T1000 (cell line): ENCODE measurements at places on chromosomes 6 and 20.
A peak's percentile ranks its signal among the peaks of the same experiment; 100 is the strongest.

GRCh38 chr6:7802662-7803061 is 76.8 kb downstream of the BMP6 start:
- no peak for DNase-seq

DNA sequence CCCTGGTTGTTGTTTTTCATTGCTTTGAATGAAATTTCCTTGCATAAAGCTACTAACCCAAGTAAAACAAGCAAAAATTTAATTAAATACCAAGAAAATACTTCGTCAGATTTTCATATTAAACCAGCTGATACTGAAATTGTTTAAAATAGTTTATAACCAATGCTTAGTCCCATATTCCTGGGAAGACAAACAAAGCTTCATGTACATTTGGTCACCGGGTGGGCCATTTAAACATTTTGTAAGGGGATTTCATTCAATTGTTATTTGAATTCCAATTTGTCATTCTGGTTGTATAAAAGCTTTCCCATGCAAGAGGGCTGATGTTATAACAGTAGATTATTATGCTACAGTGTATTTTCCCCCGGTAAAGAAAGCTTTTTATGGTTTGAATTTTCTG is 578 bp upstream of the RBBP9 start:
- DNase-seq = no peak

DNA sequence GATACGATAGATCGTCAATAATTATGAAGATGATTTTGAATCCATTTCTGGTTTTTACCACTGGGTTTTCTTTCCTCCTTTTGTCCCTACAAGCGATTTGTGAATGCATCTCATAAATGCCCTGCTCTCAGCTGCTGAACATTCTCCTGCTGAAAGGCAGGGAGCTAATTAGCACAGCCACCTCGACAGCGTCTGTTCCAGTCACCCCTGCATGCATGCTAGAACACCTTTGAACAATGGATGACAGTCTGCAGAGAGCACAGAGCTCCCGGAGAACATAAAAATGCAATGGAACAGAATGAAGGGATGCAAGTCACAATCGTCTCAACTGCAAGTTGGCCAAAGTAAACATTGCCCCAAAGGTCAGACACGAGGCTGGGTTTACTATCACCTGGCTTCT is 105.8 kb downstream of the SLC35B3 start:
- no peak for DNase-seq

- no peak for DNase-seq
Measured at GRCh38 chr6:15232836-15233510, 12.9 kb upstream of the JARID2 start.

- DNase-seq = no peak
Measured at GRCh38 chr6:101762851-101763250, 369.3 kb downstream of the GRIK2 start.

DNA sequence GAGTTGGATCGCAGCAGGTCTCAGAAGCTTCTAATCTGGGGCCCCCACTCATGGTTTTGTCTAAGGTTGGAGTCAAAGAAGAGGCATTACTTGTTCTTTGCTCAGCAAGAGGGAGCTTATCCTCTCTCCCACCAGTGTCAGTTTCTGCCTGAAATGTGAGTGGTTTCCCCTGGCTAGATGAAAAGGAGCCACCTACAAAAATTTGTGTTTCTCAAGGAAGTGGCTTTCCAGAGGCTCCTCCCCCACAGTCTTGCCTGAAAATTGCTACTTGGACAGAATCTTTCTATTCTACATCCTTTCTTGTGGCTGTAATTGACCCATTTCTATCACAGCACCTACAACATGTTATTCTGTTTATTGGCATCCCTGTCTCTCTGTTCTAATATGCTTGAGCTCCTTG is 37.9 kb downstream of the SCML4 start:
- no peak for DNase-seq

DNA sequence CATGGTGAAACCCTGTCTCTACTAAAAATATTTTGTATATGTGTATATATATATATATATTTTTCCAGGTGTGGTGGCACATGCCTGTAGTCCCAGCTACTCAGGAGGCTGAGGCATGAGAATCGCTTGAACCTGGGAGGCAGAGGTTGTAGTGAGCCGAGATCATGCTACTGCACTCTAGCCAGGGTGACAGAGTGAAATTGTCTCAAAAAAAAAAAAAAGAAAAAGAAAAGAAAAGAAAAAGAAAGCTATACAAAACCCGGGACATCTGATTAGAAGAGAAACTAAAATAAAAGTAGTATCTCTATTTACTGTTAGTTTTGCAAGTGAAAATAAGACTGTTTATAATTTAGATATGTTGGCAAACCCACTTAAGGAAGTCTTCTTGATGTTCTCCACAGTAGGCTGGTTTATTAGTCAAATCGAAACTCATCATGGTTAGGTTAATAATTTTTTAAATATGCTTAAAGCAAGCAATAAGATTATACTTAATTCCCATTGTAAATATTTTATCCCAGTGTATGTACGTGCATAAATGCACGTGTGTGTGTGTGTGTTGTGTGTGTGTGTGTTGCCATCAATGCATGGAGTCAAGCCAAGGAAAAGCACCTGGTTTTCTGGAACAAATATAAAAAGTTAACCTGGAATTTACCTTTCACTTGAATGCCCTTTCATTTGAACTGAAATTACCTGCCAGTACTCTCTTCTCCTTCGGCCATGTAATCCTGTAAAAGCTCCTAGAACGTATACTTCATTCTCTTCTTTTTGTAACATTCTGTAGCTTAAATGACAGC is 7.1 kb downstream of the VNN2 start:
- DNase-seq = no peak

GRCh38 chr20:35238735-35239134 is 12.2 kb downstream of the MMP24 start:
- no peak for DNase-seq

DNA sequence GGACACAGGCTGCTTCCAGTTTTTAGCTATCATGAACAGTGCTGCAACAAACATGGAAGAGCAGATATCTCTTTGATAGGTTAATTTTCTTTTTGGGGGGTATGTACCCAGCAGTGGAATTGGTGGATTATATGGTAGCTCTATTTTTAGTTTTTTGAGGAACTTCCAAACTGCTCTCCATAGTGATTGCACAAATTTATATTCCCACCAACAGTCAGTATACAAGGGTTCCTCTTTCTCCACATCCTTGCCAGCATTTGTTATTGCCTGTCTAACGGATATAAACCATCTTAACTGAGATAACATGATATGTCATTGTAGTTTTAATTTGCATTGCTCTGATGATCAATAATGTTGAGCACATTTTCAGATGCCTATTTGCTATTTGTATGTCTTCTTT is 237.6 kb downstream of the MMUT start:
- no peak for DNase-seq

DNA sequence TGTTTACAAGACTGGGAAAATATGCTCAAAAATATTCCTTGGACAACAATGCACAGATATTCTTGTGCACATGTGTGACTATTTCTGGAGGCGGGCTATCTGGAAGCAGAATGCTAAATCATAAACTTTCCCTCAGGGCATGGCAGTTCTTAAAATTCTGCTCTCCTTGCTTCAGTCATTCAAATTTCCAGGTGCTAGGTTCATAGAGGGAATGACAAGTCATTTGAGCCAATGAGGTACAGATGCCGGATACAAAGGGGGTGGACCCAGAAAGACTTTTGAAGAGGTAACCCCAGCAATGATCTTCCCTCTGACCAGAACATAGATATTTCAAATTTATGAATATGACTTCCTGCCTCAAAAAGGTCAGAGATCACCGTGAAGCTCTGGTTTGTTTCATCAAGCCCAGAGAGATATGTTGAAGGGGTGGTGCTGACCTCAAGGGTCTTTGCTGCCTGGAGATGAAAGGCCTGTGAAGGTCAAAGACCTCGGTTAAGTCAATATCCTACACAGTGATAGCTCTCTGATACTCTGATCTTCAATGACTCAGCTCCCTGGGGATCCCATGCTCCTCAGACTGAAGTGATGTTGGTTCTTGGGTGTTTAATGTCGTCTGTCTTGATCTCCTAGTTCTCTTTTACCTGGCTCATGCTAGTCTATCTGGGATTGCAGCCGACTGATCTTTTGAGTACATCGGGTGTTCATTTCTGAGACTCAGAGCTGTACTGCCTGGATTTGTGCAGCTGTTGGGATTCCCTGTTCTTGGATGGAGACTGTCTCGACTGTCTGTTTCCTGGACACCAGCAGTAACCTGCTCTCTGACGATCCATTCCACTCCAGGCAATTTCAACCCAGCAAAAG is 47.5 kb upstream of the TSHZ2 start:
- DNase-seq = peak; percentile 15

- no peak for DNase-seq
Measured at GRCh38 chr6:132132422-132132821, 181.2 kb upstream of the CCN2 start.

DNA sequence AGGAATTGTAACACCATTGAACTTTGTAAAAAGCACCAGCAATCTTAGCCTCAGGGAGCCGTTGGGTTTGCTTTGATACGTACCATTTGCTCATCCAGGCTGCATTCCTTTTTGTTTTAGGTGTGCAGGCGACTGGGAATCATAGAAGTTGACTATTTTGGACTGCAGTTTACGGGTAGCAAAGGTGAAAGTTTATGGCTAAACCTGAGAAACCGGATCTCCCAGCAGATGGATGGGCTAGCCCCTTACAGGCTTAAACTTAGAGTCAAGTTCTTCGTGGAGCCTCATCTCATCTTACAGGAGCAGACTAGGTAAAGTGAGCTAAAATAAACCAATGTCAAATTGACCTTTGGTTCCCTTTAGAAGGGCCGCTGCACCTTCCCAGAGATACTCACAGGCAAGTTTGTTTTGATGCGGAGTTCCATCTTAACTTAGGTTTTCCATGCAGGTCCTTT is 1.6 kb downstream of the MYLIP start:
- no peak for DNase-seq
